ENCODE measurements at places on chromosomes 6 and 20.
A peak's percentile ranks its signal among the peaks of the same experiment; 100 is the strongest.

- DNase-seq, result no peak
Observed at GRCh38 chr6:137937834-137938233, 70.8 kb downstream of the TNFAIP3 start.

DNA sequence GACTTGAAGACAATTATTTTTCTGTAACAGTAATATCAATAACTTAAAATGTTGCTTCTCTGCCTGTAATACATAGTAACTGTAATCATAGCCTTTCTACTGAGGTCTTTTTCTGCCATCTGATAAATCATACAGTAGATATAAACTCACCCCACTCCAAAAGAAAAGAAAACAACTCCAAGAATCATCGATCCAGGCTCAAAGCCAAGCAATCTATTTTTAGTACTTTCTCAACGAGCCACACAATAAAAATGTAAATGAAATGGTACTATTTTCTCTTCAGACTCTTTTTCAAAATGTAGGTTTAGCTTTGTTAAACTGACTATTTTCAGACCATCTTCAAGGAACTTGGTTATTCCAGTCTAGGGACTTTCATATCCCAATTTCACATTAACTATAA is 493.3 kb downstream of the ADGRB3 start:
- no peak for DNase-seq

- no peak for DNase-seq
Observed at GRCh38 chr6:21257125-21257524, 336.4 kb upstream of the SOX4 start.

GRCh38 chr6:124285146-124285545 is 481.5 kb downstream of the NKAIN2 start:
- no peak for DNase-seq

GRCh38 chr20:46559685-46560440 is 9.4 kb upstream of the OCSTAMP start:
- DNase-seq, result no peak

DNA sequence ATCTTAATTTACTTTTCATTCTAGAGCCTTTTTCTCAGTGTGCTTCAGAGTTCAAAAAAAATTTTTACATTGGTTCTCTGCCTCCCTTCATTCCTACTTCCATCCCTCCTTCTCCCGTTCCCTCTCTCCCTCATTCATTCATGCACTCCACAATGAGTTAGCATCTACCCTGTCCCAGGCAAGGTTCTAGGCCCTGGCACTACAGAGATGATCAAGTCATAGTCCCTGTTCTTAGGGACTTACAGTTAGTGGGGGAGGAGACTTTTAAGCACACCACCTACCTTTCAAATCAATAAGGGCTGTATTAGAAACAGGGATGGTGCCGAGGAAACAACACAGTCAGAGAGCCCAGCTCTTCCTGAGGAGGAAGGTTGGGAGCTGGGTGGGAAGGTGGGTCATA is 40.3 kb downstream of the MAP3K5 start:
- DNase-seq, result no peak

DNA sequence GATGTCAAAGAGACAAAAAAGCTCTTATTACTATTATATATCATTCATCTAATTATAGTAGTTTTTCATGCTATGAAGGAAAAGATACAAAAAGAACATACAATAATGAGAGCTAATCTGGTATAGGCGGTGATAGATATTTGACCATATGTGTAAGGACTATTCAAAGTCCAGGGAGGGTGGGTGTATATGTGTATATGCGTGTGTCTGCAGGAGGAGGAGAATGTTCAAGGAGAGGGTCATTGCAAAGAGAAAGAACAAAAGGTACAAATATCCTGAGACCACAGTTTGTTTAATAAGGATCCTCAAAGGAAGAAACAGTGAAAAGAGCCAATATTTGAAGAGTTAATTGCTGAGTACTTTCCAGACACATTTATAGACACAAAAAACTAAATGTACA is 1288.6 kb upstream of the CITED2 start:
- no peak for DNase-seq

- peak; percentile 46 for DNase-seq
Observed at GRCh38 chr6:87756858-87757257, 54.8 kb upstream of the AKIRIN2 start.

- no peak for DNase-seq
Observed at GRCh38 chr6:159858259-159858658, 32.5 kb upstream of the MAS1 start.

DNA sequence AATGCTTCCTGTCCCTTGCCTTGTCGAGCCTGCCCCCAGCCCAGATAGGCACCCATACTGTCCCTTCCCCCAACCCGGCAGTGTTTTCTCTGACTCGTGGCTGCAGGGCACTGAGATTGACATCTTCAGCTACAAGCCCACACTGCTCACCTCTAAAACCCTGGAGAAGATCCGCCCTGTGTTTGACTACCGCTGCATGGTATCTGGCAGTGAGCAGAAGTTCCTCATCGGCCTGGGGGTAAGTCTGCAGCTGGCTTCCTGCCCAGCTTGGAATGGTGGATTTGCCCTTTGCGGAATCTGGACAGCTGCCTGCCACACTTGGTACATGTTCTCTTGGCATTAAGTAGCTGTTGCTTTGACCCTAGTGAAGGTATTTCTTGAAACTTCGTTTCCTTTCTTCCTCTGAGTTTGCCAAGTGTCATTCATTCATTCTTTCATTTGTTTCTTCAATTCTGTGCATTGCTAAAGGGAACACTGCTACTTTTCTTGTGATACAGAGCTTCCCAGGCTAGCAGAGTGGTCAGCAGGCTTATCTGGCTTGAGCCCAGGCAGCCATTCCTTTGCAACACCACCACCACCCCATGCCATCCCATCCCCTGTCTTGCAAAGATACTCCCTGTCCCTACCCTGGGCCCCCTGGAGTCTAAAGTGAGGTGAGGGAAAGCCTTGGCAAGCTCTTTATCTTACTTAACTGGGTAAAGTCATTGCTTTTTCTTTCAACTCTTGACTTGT is 26.2 kb downstream of the CCDC167 start:
- DNase-seq, result no peak

DNA sequence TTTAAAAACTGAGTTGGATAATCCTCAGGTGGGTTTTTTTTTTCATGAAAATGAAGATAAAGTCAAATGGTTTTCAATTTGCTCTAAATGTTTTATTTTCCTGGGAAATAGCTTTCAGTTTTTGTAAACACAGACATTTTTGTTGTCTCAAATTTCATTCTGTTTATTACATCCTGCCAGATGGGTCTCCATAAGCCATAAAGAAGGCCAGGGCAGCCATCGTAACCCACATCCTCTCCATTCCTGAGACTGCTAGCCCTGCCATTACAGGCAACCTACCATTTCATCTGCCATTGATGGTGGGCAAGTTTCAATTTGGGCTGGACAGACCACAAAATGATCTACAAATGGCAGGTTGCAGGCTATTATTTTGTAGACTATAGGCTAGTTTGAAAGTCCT is 60.8 kb downstream of the BTBD3 start:
- no peak for DNase-seq

- DNase-seq, result no peak
Observed at GRCh38 chr6:166692723-166693302, 65.8 kb upstream of the RPS6KA2 start.

- no peak for DNase-seq
Observed at GRCh38 chr6:97145691-97146090, 137.3 kb downstream of the MMS22L start.

DNA sequence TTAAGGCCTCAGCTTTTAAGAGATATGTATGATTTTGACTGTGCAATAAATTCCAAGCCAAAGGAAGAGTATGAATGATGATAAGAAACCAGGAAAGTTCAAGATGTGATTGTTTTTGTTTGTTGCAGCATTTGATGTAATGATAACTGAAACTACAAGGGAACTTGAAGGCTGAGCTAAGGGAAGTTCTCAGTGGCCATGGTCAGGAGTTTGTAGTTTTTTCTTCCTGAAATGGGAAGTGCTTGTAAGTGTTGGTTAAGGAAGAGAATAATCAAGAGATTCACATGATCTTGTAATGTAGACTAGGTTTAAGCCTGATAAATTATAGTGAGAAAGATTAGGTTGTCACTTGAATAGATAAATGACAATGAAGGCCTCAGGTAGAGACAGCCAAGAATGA is 53.4 kb downstream of the PTCHD4 start:
- DNase-seq, result no peak

DNA sequence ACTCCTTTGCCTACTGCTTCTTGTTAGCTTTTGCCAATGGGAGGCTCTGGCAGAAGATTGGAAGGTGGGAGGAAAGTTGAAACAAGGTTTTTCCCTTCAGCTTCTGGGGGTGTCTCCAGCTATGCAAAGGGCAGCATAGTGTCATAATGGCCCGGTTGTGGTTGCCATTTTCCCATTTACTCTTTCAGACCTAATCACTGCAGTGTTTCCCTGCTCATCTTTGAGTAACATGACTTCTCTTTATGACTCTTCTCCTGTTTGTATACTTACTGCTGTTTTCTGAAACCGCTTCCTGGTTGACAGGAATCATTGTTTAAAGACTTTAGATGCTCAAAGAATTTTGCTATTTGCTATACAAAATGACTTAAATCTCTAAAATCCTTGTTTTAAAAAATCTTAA is 19.9 kb downstream of the NRN1 start:
- no peak for DNase-seq

GRCh38 chr6:28907394-28907793 is 16.4 kb downstream of the TRIM27 start:
- DNase-seq, result no peak

GRCh38 chr6:139008117-139008516 is 20.1 kb upstream of the REPS1 start:
- DNase-seq, result no peak

DNA sequence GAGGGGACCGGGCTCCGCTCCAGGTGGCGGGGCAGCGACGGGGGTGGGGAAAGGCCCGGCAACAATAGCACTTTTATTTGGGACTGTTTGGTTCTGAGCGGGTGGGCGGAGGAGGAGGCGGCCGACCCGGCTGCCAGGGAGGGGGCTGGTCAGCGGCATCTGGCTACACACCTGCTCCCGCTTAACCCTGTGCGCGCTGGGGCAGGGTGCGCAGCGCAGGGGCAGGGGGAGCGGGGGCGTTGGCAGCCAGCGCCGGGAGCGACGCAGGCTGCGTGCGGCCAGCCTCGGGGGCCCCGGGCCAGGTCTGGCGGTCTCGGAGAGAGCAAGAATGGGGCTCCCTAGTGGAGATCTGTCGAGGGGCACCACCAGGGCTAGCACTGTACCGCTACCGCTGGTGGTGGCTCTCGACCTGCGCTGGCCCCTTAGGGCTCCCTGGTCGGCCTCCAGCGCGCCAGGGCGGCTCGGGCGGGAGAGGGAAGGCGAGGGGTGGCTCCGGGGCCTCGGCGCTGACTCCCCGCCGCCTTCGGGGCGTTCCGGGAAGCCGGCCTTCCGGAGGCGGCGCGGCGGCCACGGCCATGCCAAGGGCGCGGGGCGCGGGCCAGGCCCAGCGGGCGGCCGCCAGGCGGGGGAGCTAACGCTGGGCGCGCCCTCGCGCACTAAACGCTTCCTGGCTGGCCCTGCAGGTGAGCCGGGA is 92.4 kb downstream of the NCR2 start:
- no peak for DNase-seq

DNA sequence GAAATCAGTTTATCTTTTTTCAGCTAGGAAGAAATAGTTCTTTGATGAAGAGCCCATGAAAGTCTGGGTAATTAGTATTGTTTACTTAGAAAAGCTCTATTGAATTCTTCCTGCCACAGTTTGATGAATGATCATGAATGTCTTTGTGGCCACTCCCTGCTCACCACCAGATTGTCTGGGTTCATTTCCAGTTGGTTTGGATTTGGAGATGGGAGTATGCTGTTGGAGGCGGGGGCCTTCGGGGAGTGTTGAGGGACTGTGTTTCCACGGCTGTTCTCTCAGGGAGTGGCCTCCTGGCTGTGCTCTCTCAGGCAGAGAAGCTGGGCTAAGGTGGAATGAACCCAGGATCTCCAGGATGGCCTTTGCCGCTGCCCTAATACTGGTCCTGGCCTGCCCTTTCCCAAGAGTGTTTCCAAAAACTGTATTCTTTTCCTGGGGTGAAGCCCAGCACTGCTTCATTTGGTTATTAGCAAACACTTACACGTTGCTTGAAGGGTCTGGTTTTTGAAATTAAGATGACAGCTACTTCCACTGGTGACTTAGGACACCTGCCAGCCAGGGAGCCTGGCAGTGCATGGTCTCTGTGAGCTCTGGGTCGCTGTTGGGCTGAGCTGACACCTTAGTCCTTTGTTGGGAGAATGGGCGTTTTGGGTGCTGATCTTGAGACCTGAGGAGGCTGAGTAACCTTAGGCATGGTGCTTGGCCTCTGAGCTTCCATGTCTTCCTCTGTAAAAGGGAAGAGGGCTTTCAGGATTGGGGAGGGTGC is 23.2 kb downstream of the PRPF6 start:
- no peak for DNase-seq

- peak; percentile 14 for DNase-seq
Observed at GRCh38 chr6:137496909-137497720, 2.9 kb upstream of the OLIG3 start.

DNA sequence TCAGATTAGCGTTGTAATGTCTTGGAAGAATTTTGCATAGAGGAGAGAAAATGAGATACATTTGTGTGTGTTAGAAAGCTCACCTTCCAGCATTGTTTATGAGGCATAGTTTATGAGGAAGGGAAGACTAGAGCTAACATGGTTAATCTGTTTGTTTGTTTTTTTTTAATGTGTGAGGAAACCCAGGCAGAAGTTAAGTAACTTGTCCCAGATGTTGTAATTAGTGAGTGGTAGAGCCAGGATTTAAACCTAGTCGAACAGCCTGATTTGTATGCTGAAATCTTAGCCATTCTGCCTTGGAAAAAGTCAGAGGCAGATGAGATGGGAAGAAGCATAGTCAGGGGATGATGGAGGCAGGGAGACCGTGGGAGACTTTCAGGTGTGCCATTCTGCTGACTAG is 29.1 kb downstream of the NDUFAF5 start:
- DNase-seq, result no peak

- no peak for DNase-seq
Observed at GRCh38 chr6:90537723-90538258, 49.1 kb downstream of the MAP3K7 start.

DNA sequence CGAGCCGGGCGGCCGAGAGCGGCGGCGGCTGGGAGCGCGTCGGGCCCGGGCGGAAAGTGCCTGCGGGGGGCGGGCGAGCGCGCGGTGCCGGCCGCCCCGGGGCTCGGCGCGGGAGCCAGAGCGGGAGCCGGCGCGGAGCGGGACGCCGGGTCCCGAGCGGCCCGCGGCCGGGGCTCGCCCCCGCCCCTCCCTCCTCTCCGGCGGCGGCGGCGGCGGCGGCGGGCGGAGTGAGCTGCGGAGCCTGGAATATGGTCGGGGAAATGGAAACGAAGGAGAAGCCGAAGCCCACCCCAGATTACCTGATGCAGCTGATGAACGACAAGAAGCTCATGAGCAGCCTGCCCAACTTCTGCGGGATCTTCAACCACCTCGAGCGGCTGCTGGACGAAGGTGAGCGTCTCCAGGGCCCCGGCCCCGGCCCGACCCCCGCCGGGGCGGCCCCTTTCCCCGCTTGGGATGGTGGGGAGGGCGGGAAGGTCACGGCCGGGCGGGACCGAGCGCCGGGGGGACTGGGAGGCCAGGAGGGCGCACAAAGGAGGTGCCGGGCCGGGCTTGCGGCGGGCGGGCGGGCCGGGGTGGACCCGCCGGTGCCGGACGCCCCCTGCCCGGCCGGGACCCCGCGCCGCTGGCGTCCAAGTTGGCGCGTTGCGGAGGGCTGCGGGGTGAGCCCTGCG is 565 bp downstream of the QKI start:
- peak; percentile 25 for DNase-seq

GRCh38 chr6:167324111-167324510 is 775 bp upstream of the TTLL2 start:
- no peak for DNase-seq

- no peak for DNase-seq
Observed at GRCh38 chr6:79687759-79688158, 56.6 kb downstream of the SH3BGRL2 start.

- no peak for DNase-seq
Observed at GRCh38 chr20:2285193-2285592, 10.6 kb upstream of the TGM3 start.
